ENCODE measurements at places on chromosomes 11 and 22. TPM values are rescaled to one million over a fixed set of nuclear protein-coding genes. Genes with fewer than 3 reads are reported as not detected.

GRCh38 chr11:10991393-10991792, 133.5 kb upstream of the ZBED5 start:
- no peaks in the 10 kb centered on the region for H3K36me3 ChIP-seq
- H3K27ac ChIP-seq: no peak overlapping the region
- H3K27me3 ChIP-seq: no peaks in the 10 kb centered on the region
- H3K4me1 ChIP-seq: no peaks in the 10 kb centered on the region
- no peak for DNase-seq
- no peak overlapping the region for H3K4me3 ChIP-seq

Gene SYT8
- total RNA-seq: 3.5 TPM

DNA sequence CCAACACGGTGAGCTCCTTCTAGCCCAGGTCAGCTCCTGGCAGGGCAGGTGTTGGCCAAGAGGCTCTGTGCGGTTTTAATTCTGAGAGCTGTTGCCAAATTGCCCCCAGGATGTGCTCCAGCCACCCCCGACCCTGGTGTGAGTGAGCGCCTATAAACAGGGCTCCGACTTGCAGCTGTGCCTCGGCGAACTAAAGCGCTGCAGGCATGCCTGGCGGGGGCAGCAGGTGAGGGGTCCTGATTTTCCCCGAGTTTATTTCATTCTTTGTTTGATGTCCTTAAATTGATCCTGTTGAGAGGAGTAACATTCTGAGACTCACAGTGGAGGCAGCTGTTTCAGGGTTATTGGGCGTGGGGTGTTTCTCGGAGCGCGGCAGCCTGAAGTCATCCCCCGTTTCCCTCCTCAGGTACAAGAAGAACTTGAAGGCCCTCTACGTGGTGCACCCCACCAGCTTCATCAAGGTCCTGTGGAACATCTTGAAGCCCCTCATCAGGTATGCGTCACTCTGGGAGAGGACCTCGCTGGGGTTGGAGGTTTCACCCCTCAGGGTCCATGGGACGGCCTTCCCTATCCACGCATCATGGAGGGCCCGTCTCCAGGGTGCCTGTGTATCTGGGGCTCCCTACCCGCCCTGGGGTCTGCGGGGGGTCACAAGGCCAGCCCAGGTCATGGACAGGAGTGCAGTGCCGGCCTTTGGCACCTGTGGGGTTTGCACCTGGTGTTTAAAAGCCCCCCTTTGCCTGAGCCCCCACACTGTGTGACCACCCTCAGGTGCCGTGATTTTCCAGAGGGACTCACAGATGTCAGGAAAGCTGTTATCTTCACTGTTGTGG, 62.1 kb downstream of the ARHGAP8 start:
- no peak for DNase-seq
- no peak overlapping the region for H3K27ac ChIP-seq
- H3K36me3 ChIP-seq: no peaks in the 10 kb centered on the region

GRCh38 chr11:131839326-131839725, 468.9 kb downstream of the NTM start:
- no peak overlapping the region for H3K4me3 ChIP-seq
- no peaks in the 10 kb centered on the region for H3K4me1 ChIP-seq
- no peaks in the 10 kb centered on the region for H3K36me3 ChIP-seq

Gene SLN
- total RNA-seq: not detected

Gene ZC3H7B
- total RNA-seq: 62.0 TPM

Gene FJX1
- 31.1 TPM for total RNA-seq

DNA sequence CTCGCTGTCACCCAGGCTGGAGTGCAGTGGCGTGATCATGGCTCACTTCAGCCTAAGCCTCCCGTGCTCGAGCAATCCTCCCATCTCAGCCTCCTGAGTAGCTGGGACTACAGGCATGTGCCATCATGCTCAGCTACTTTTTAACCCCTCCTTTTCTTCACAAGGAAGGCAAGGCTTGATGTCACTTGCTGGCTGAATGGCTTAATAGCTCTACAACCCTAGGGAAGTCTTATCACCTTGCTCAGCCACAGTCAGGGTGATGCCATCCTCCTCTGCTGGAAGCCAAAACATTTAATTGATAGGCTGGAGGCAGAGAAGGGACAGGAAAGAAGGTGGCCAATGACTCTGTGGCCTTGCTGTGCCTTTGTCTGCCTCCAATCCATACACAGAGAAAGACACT, 131.9 kb downstream of the MED15 start:
- no peak overlapping the region for H3K4me3 ChIP-seq
- H3K4me1 ChIP-seq: no peaks in the 10 kb centered on the region
- peaks cover 2% of the 10 kb centered on the region for H3K27me3 ChIP-seq

DNA sequence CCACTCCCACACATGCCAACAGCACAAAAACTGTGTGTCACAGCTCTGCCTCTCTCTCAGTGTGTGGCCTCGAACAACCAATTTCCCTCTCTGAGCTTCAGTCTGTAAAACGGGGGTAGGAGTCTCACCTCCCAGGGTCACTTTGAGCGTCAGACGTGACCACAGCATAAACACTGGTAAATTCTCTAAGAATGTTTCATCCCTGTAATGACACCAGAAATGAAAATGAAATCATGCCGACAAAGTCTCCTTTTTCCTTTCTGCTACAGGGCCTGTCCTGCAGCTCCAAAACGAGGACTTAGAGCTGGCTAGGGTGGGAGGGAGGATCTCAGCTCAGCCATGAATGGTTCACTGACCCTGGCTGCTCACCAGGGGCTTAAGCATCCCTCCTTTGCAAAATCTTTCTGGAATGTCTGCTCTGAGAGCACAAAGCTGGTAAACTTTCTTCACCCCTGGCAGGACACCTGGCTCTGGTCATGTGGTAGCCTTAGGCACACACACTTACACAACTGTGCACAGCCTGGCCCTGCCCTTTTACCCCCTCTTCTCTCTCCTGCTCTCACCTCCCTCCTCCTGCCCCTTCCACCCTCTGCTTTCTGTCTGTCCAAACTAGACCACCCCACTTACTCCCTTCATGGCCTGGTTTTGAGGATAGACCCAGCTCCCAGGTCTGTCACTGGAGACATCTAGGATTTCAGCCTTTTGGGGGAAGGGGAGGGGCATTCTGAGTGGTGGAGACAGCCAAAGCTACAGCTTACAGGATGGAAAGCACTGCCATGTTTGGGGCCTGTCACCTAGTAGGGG, 12.3 kb upstream of the TSKU start:
- peaks cover 27% of the 10 kb centered on the region for H3K4me1 ChIP-seq
- no peaks in the 10 kb centered on the region for H3K36me3 ChIP-seq

GRCh38 chr11:65134952-65135632, 773 bp upstream of the SYVN1 start:
- peak overlapping the region; percentile 99 for H3K27ac ChIP-seq
- H3K4me1 ChIP-seq: peaks cover 16% of the 10 kb centered on the region
- H3K27me3 ChIP-seq: no peaks in the 10 kb centered on the region
- H3K4me3 ChIP-seq: peak overlapping the region; percentile 91
- H3K36me3 ChIP-seq: peaks cover 6% of the 10 kb centered on the region

GRCh38 chr22:50641696-50642607, 14.0 kb upstream of the ARSA start:
- no peak overlapping the region for H3K27ac ChIP-seq
- H3K4me3 ChIP-seq: no peak overlapping the region

Gene MIAT
- total RNA-seq: 0.33 TPM

DNA sequence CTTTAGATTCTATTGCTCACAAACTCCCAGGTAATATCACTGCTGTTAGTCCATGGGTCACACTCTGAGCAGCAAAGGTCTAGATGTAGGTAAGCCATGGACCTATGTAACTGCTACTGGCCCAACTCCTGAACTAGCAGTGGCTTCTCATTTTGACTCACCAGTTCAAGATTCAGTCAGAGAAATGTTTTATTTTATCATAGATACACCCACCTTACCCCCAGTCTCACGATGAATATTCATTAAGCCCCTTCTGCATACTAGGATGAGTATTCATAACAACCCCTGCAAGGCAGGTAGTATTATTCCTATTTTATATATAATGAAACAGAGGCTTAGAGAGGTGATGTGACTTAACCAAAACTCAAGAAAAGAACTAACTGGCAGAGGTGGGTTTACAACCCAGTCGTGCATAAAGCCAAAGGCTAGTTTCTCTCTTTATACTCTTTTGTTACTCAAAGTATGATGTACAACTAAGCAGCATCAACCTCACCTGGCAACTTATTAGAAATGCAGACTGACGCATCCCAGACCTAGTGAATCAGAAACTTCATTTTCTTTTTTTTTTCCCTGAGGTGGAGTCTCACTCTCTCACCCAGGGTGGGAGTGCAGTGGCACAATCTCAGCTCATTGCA, 957.6 kb upstream of the CCDC90B start:
- no peaks in the 10 kb centered on the region for H3K36me3 ChIP-seq
- no peak overlapping the region for H3K27ac ChIP-seq
- no peaks in the 10 kb centered on the region for H3K4me1 ChIP-seq
- no peak for DNase-seq
- H3K27me3 ChIP-seq: no peaks in the 10 kb centered on the region
- H3K4me3 ChIP-seq: no peak overlapping the region

Gene CHST1
- not detected for total RNA-seq

- no peak overlapping the region for H3K27ac ChIP-seq
- no peaks in the 10 kb centered on the region for H3K27me3 ChIP-seq
- H3K4me3 ChIP-seq: no peak overlapping the region
- no peaks in the 10 kb centered on the region for H3K36me3 ChIP-seq
- no peak for DNase-seq
- H3K4me1 ChIP-seq: no peaks in the 10 kb centered on the region
These were observed 57.9 kb downstream of the FANCF start for GRCh38 chr11:22567759-22568158.

DNA sequence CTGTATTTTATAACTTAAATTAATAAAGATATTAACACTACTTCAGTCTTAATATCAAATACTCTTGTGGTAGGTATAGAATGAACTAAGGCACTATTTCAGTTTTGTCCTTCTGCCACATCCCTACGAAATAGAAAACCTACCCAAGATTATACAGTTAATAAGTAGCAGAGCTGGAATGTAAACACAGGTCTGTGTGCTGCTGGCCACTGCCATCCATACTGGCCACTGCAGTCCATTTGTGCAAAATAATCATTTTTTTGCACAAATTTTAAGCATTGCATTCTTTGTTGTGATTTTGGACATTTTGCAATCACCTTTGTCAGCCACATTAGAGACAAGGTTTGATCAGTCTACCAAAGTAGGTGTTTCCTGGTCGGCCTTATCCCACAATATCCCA, 91.9 kb downstream of the ME3 start:
- peaks cover 57% of the 10 kb centered on the region for H3K4me1 ChIP-seq
- H3K4me3 ChIP-seq: no peak overlapping the region

- no peaks in the 10 kb centered on the region for H3K36me3 ChIP-seq
- H3K27me3 ChIP-seq: no peaks in the 10 kb centered on the region
- no peak overlapping the region for H3K27ac ChIP-seq
- no peak overlapping the region for H3K4me3 ChIP-seq
- H3K4me1 ChIP-seq: no peaks in the 10 kb centered on the region
- no peak for DNase-seq
These were observed 81.8 kb downstream of the OSBP2 start for GRCh38 chr22:30776476-30776875.

GRCh38 chr22:31143038-31143437, 2.7 kb upstream of the PLA2G3 start:
- no peaks in the 10 kb centered on the region for H3K36me3 ChIP-seq
- no peaks in the 10 kb centered on the region for H3K27me3 ChIP-seq

DNA sequence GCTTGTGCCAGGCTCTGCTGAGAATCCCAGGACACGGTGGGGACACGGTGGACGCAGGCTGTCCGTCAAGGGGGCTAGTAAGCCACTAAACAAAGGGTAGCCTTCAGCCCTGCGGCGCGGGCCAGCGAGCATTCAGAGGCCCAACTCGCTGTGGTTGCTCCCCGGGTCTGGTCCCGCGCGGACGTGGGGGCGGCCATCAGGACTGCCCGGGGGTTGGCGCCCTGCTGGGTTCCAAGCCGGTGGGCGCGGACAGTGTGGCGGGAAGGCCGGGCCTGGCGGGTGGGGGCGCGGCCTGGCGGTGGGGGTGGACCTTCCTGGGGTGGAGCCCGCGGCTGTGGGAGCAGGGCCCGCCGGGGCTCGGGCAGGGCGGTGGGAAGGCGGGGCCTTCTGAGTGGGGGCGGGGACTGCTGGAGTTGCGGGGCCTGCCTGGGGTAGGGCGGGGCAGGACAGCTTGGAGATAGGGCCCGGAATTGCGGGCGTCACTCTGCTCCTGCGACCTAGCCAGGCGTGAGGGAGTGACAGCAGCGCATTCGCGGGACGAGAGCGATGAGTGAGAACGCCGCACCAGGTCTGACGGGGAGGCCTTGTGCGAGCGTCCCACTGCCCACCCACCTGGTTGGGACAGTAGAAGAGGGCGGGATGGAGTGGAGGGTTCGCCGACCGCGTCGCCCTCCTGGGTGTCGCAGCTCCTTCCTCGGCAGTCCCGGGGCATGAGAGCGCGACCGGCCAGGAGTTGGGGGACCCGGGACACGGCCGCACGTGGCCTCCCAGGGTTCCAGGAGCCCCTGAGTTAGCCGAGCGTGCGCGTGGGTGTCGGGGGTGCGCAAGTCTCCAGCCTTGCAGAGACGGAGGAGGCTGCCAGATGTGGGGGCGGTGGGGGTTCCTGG, at the start of gene SERHL2:
TSS of gene SERHL2 (plus strand) at position 482 of the 887 bp plus-strand sequence. CDS start at position 547, 65 bp downstream.
- H3K4me1 ChIP-seq: no peaks in the 10 kb centered on the region
- H3K27ac ChIP-seq: no peak within 1 kb of the TSS
- no peak for DNase-seq
- no peaks in the 10 kb centered on the region for H3K36me3 ChIP-seq
- H3K27me3 ChIP-seq: no peaks in the 10 kb centered on the region

DNA sequence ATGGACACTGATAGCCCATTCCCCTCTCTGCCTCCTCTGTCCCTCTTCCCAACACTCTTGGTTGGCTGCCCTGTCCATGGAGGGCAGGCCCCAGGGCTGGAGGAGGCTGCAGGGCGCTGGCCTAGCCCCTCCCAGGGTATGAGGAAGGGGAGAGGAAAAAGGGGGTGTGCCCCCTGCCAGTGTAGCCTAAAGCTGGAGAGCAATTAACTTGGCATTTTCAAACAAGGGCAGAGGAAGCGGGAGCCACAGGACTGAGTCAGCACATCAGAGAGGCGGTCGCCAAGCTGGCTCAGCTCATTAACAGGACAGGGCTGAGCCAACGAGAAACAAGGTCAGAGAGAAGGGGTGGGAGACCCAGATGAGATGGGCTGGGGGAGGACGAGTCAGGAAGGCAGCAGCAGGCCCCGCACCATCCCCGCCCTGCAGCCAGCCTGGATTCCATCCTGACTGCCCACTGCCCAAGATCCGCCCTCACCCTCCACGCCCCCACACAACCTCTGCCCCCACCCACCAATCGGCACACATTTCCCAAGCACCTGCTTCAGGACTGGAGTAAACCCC, 76.3 kb downstream of the BUD13 start:
- no peaks in the 10 kb centered on the region for H3K27me3 ChIP-seq
- no peak for DNase-seq
- no peak overlapping the region for H3K27ac ChIP-seq
- H3K36me3 ChIP-seq: no peaks in the 10 kb centered on the region
- no peaks in the 10 kb centered on the region for H3K4me1 ChIP-seq

Gene ISX
- not detected for total RNA-seq

- no peak overlapping the region for H3K27ac ChIP-seq
- no peak for DNase-seq
These were observed 1.3 kb downstream of the SERPING1 start for GRCh38 chr11:57598831-57599155.

GRCh38 chr11:35683728-35684339, 21.3 kb downstream of the TRIM44 start:
- no peak overlapping the region for H3K4me3 ChIP-seq
- H3K27me3 ChIP-seq: no peaks in the 10 kb centered on the region
- H3K4me1 ChIP-seq: no peaks in the 10 kb centered on the region
- no peak for DNase-seq
- no peaks in the 10 kb centered on the region for H3K36me3 ChIP-seq
- no peak overlapping the region for H3K27ac ChIP-seq

Data from Panc1 (cell line).